ENCODE measurements at places on chromosomes 7 and 10.

DNA sequence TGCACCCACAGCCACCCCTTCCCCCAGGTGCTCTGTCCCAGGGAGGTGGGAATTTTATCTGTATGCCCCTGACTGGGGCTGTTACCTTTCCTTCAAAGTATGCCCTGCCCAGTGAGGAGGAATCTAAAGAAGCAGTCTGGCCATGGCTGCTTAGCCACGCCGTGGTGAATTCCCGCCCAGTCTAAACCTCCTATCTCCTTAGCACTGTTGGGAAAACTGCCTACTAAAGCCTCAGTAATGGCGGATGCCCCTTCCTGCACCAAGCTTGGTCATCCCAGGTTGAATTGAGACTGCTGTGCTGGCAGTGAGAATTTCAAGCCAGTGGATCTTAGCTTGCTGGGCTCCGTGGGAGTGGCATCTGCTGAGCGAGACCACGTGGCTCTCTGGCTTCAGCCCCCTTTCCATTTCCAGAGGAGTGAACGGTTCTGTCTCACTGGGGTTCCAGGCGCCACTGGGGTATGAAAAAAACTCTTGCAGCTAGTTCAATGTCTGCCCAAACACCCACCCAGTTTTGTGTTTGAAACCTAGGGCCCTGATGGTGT lies 87.2 kb downstream of the ABCC2 start:
- no peak for DNase-seq

- no peak for DNase-seq
These were observed 32.5 kb downstream of the ZNF438 start for GRCh38 chr10:30999070-30999712.

DNA sequence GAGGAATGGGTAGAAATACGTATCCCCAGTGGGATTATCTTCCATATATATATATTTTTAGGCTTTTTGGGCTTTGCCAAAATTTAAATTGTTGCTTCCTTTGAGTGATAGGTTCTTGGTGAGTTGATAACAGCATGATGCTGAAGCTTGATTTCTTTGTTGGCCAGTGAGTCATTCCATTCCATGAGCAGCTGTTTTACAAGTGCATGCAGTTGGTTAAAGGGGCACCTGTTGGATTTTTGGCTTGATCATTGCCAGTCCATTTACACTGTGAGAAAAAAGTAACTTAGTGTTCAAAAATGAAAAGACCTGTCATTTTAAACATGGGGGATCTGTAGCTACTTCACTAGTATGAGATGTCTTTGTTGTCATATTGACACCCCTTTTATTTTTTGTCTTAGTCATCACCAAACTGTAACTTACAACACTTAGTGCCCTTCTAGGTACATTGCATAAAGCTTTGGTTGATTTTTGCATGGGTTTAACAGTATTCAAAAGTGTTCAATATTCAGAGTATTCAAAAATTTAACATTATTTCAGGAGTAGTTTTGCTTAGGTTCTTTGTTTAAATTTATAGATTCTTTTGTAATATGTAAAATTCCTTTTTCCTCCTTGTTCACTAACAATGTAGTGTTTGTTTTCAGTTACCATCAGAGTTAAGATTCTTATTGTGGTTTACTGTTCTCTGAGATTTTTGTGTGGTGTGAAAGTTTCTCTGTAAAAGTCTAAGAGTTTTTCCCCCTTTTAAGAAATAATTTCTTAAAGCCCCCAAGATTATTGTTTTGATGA lies 8.8 kb downstream of the AKAP9 start:
- DNase-seq: no peak

GRCh38 chr7:116354546-116355423 lies 144.4 kb downstream of the TES start:
- DNase-seq: no peak

GRCh38 chr10:77710081-77710551 lies 72.5 kb upstream of the KCNMA1 start:
- no peak for DNase-seq

DNA sequence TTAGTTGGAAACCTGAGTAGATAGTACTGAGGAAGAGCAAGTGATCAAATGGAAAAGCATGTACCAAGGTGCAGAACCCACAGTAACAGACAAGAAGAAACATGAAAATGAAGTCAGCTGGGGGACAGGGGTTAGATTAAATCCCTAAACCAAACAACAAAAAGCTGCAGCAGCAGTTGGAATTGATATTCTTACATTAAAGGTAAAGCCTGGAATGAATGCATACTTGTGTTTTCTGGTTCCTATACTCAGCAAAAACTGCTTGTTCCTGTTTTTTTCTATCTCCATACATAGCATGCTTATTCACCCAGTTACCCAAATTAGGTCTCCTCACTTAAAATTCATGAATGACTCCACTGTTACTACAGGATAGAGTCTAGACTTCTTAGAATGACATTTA lies 92.4 kb downstream of the TPST1 start:
- DNase-seq: no peak

DNA sequence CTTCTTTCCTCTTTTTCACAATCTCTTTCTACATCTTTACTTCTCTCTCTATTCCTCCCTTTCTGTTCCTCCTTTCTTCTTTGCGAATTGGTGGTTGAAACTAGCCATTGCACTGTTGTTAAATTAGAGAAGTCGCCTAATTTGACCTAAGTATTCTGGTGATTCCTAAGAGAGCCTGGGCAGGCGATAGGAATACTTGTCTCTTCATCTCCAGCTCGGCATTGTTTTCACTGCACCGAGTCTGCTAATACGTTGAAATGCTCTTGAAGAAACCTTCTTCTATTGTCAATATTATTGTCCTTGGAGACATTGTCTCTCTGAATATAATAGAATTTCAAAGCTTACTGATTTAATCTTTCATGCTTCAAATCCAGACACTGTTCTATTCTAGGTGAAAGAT lies 31.7 kb downstream of the KCND2 start:
- DNase-seq: no peak

- DNase-seq: no peak
These were observed 116.4 kb upstream of the PPIF start for GRCh38 chr10:79230850-79231249.

DNA sequence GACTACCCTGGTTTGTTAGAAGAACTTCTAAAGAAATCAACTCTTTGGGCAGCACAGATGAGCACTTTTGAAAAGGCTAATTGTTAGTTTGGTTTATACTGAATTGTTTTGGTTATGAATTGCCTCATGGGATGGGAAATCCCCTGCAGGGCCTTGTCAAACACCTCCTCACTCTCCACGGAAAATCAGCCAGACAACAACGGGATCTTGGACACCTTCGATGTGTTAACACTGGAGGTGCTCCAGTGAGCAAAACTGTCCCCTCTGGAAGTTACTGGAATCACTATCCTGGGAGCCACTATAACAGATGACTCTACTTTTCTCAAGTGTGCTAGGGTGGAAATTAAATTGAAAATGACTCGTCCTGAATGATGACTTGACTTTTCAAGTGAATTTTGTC lies 38.7 kb downstream of the CDK6 start:
- DNase-seq: no peak
